ENCODE measurements at places on chromosomes 2 and 18.

DNA sequence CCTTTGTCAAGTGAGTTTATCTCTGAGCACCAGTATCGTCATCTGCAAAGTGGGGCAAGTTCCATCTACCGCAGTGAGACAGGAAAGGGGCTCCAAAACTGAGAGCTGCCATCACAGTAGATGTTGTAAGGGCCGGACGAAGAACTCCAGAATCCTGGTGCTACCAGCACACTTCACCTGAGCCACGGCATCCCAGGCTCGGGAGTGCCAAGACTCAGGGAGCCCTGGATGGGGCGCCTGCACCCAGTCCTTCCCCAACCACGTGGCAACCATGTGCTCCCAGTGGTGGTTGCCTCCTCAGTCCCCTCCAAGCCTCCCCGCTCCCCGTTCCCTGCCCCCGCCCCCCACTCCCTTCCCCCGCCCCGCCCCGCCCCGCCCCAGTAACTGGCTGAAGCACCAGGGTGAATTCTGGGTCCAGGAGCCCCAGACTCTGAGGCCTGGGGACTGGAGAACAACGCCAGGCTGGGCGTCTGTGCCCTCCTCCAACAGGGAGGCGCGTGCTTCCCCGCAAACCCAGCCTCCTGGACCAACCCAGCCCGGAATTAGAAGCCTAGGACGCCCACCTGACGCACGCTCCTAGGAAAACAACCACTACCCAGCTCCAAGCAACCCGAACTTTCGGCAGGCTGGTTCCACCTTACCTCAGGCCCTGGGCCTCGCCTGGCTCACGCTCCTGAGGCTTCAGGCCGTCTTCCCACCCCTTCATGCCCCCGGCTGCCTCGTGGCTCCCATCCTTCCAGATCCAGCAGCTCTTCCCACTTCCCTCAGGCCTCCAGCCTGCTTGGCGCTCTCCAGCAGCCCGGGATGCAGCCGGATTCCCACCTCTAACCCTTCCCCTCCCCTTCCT lies 67.6 kb downstream of the LAMA3 start:
- no peak for DNase-seq

GRCh38 chr2:98692090-98693054 lies 38.6 kb downstream of the MGAT4A start:
- no peak for DNase-seq

- no peak for DNase-seq
Observed at GRCh38 chr2:232388324-232388891, 9.9 kb downstream of the ALPP start.

DNA sequence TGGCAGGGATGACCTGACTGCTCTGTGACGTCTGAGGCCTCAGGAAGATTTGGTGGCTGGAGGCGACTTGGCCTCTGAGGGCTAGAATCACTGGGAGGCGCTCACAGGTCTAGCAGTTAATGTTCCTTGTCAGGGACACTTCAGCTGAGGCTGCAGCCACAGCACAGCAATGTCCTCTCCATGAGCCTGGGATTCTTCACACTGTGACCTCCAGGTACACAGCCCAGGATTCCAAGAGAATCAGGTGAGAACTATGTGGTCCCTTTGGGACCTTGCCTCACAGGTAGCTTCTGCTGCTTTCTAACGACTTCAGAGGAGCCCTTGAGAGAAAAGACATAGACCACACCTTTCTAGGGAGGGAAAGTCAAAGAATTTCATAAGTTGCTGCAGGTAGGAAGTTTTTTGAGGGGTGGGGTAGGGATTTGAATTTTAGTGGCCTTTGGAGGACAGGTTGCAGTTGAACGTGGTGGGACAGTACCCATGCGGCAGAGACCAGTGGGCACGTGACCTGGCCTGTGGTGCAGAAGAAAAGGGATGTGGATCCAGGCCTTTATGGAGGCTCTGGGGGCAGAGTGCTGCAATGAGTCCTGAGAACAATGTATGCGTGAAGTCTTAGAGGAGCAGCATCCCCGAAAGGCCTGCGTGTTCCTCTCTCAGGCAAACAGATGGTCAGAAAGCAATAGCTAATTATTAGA lies 86.2 kb downstream of the LYPD1 start:
- DNase-seq = no peak

DNA sequence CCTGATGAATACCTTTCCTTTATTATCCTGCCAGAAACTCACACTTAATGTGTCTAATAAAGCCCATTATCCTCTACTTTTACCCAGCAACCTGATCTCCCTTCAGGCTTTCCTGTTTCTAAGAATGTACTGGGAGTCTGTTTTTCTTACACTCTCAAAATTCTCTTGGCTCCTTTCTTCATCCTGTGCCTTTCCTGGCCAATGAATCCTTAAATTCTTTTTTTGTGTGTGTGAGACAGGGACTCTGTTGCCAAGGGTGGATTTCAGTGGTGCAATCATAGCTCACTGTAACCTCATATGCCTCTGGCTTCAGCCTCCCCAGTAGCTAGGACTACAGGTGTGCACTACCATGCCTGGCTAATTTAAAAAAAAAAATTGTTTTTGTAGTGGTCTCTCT lies 72.7 kb downstream of the MAP2 start:
- no peak for DNase-seq

- DNase-seq = no peak
Observed at GRCh38 chr2:208890486-208890885, 483.9 kb downstream of the PTH2R start.

DNA sequence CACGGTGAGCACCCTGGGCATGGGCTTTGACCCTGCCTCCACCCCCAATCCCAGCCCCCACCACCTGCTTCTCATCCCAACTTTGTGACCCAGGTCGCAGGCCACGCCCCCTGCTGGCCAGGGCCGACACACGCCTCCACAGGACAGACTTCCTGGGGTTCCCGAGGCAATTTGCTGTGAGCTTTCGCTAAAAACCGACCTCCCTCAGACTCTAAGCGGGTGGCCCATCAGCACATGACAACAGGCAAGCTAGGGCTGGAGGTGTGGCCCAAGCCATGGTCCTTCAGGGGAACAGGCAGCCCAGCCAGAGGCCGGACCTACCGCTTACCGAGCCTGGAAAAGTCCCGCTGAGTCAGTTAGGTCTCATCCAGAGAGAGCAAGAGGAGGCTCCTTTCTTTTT lies 31.9 kb downstream of the C1QL2 start:
- DNase-seq = no peak

GRCh38 chr2:105749583-105750400 lies 5.1 kb downstream of the NCK2 start:
- no peak for DNase-seq

- DNase-seq = no peak
Observed at GRCh38 chr2:179532863-179533278, 268.2 kb upstream of the SESTD1 start.

GRCh38 chr2:40062381-40062780 lies 283.3 kb upstream of the THUMPD2 start:
- DNase-seq = no peak

Data from epithelial cell of proximal tubule (primary cell).